ENCODE measurements at places on chromosomes 1 and 21.

DNA sequence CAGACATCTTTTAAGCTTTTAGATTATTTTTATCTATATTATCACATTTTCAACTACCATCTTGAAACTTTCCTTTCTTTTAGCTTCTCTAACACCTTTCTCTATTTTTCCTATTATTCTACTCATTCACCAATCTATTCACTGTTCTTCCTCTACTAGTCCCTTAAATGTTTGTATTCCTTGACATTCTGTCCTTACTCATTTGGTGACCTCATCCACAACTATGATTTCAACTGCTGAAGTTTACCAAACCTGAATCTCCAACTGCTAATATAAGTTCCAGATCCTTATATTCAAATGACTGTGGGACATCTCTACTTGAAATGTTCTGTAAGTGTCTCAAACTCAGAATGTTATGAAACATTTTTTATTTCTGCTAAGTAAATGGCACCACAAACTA is 49.2 kb downstream of the TUT4 start:
- DNase-seq = no peak

DNA sequence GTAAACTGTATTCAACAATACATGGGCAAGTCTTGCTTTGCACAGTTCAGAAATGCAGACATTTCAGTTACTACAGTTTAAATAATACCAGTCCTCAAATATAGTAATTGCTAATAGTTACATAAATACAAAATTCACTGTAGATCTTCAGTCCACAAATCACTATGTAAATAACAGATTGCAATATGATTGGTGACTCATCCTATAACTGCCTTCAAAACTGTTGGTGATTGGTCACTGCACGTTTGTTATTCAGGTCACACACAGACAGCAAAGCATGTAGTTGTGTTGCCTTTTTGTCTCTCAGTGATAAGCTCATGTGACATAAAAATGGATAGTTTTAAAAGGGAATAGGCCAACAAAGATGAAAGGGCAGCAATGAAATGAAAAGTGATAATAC is 186.5 kb upstream of the CTTNBP2NL start:
- no peak for DNase-seq

- DNase-seq = no peak
Measured at GRCh38 chr1:235702412-235702811, 52.8 kb upstream of the GNG4 start.

DNA sequence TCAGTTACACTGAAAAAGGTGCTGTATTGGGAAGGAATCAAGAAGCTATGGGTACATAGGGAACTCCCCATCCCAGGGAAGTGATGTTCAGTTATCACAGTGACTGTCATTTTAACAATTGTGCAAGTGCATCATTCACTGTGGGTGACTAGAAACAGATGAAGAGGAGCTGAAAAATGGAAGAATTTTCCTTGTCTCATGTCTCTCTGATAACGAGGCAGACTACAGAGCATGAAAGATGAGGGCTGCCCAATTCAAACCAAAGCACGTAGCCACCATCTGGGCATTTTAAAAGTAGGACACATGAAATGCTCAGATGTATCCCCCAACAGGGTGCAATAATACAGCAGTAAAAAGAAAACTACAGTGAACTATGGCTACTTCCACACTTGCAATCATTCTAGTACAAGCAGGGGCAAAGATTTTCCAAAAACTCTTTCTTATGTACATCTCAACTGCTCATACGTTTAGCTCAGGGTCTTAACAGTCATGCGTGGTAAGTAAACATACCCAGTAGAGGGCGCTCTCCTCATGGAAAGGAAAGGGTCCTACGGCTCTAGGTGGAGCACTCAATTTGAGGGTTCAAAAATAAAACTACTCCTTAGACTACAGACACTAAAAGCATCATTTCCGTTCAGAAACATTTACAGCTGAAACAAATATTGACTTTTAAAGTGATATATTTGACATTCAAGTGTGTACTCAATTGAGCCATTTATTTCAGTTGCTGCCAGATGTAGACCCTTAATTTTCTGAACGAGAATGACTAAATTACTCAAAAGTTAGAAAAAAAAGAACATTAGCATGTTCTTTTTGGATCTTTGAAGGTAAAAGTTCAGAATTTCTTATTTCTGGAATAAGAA is 143.2 kb downstream of the KCTD3 start:
- DNase-seq = no peak

GRCh38 chr1:203036537-203036936 is 10.2 kb downstream of the PPFIA4 start:
- DNase-seq = no peak

DNA sequence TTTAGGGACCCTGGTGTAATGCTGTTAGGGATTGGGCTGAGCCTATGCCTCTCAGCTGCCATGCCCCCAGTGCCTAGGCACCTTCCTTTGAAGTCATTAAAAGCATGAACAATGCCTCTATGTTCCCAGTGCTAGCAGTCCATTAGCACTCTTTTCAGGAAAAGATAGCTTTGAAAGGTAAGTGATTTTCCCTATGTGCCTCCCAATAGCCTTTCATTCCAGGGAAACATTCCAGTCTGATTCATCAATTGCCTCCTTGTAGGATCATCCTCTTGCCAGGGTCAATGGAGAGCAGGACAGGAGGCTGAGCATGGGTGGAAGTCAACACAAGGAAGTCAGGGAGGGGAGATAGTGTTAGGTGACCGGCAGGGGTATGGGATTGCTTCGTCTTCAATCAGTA is 8.6 kb upstream of the IGSF21 start:
- DNase-seq = no peak

DNA sequence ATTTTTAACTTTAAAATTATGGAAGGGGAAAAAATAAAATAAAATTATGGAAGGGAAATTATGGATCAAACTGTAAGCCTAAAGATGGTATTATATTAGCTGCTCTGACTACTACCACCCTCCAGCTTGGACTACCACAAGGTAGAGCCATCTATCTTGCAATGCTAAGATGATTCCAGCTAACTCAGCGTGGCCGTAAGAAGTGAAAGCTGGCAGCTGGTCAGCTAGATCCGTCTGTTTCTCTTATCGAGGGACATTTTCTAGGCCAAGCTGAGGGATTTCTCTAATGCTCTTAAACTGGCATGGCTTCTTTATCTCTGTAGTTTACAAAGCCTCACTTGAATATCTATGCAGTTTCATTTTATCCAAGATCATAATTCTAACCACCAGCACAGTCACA is 31.5 kb downstream of the LYST start:
- no peak for DNase-seq

DNA sequence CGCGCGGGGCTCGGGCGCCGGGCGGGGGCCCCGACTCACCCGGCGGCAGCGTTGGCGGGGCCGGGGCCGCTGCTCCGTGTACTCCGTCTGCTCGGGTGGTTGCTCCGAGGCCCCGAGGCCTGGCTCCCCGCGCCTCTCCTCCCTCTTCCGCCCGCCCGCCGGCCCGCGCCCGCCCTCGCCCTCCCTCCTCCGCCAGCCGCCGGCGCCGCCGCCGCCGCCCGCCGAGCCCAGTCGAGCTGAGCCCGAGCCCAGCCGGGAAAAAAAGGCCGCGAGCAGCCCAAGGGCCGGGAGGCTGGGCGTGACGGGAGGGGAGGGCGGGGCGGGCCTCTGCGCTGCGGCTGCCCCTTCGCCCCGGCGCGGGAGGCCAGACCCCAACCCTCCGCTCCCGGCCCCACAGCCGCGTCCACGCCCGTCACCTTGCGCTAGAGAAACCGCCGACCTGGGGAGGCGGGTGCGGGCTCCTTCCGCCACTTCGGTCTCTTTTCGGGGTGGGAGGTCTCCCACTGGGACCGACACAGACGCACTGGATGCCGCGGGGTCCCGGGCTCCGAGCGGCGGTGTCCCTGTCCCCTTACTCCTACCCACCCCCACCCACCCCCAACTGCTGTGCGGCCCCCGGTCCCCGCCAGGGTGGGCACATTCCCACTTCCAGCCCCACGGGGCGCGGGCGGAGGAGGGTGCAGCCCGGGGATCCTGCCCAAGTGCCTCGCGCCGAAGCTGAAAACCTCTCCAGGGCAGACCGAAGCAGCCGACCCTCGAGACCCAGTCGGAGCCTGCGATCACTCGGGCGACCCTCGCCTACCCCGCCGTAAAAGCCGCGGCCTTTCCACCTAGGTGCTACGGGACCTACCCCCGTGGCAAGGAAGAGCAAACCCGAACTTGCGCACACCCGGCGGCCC is at the start of gene CERS2:
Gene CERS2, minus strand, starts transcription at position 256 of the 899 bp plus-strand sequence. CDS start 5,745 bp downstream, outside the sequence.
- peak; percentile 80 for DNase-seq
